ENCODE measurements at places on chromosomes 6 and 20.

- DNase-seq, result no peak
These were observed 87.1 kb downstream of the COL19A1 start for GRCh38 chr6:69953491-69953890.

GRCh38 chr6:164409309-164410009 lies 899.9 kb downstream of the C6orf118 start:
- no peak for DNase-seq

DNA sequence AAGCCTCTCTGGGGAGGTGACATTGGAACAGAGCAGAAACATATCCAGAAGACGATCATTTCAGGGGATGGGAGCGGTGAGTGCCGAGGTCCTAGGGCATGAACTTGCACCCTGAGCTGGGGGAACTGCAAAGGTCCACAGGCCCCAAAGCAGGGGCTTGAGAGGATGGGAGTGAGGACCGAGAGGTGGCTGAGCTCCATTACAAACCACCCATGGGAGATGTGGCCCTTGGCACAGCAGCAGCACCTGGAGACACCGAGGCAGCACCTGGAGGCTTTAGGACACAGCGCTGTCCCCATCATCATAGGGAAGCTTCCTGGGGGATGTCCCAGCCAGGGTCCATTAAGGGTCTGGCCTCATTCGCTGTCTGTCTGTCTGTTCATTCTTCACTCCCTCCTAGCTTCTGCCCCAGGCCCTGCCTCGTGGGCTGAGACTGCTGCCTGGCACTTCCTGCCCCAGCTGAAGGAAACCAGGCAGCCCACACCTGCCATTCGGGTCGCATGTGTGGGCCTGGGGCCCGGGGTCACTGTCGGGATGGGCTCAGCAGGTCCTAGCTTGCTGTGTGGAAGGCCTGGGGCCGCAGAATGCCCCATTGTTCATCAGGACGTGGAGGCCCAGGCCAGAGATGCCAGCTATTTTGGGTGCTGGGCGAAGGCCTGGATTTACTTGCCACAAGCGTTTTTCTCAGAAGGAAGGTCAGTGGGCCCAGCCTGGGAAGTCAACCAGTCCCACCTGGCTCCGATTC lies 42.8 kb upstream of the STX16 start:
- no peak for DNase-seq

DNA sequence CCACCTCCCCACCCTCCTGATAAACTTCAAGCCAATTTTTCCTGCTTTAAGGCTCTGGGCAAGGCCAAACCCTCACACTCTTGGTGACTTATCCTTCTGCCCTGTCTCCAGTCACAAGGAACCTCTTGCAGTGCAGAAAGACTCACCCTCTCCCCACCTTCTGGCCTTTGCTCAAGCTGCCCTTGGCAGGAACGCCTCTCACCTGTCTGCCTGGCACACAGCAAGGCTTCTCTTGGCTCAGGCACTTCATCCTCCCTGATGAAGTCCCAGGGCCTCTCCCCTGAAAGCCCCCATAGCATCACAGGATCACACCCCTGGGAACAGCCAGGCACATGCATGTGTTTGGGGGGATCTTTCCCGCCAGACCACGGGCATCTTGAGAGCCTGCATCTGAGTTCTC lies 68.8 kb upstream of the NNAT start:
- DNase-seq, result no peak

- no peak for DNase-seq
These were observed 43.6 kb downstream of the ADGRF1 start for GRCh38 chr6:46998436-46999017.

GRCh38 chr6:119979862-119980261 lies 630.3 kb upstream of the MAN1A1 start:
- peak; percentile 31 for DNase-seq

GRCh38 chr20:32433311-32434021 lies 75.3 kb downstream of the ASXL1 start:
- DNase-seq, result no peak

DNA sequence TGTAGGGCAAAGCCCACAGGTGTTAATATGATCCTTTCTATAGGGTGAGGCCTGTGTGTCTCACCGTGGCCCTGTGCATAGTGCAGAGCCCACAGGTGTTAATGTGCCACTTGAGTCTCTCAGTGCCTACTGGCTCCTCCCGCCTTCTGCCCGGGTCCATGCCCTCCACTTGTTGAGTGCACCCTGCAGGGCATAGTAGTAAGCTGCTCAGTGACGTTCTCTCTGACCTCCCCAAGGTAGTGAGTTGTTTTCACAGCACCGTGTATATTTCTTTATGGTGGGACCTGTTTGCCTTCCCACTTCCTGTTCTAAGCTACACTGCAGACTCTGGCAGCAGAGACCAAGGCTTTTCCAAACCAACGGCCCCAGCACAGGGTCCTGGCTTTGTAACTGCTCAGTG lies 64.5 kb upstream of the SLC22A1 start:
- DNase-seq, result no peak

GRCh38 chr6:38482466-38482865 lies 157.3 kb downstream of the BTBD9 start:
- peak; percentile 84 for DNase-seq

- peak; percentile 9 for DNase-seq
These were observed 91.3 kb upstream of the DTNBP1 start for GRCh38 chr6:15754035-15754705.

DNA sequence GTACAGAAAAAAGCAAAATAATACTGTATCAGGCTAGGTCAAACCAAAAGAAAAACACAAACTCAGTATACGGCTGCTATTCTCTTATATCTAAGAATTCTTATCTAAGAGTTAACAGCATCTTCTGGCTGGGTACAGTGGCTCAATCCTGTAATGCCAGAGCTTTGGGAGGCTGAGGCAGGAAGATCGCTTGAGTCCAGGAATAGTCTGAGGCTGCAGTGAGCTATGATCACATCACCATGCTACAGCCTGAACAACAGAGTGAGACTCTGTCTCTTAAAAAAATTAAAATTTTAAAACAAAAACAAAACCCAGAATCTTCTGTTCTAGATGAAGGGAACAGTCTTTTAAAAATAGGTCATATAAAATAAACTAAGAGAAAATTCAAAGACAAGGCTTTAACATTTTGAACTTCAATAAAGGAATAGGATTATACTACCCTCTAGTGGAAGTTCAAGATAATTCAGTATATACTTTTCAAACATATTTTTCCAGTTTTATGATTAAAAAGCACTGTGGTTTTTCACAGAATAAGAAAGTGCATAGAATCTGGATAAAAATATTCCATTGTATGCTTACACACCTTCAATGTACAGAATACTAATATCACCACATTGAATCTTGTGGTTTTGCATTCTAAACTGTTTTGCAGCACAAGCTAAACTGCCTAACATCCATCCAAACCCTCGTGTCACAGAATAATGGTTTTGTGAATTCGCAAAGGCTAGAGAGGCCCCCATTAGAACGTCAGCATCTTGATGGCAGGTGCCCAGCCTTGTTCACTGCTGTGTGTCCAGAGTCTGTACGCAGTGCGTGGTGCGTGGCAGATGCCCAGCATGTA lies 39.3 kb downstream of the DTNBP1 start:
- DNase-seq, result peak; percentile 27

GRCh38 chr6:19876672-19877071 lies 39.5 kb downstream of the ID4 start:
- no peak for DNase-seq

GRCh38 chr20:53662595-53662994 lies 69.0 kb upstream of the ZNF217 start:
- DNase-seq, result no peak

- DNase-seq, result no peak
These were observed 114.6 kb downstream of the JPH2 start for GRCh38 chr20:44072384-44072783.

DNA sequence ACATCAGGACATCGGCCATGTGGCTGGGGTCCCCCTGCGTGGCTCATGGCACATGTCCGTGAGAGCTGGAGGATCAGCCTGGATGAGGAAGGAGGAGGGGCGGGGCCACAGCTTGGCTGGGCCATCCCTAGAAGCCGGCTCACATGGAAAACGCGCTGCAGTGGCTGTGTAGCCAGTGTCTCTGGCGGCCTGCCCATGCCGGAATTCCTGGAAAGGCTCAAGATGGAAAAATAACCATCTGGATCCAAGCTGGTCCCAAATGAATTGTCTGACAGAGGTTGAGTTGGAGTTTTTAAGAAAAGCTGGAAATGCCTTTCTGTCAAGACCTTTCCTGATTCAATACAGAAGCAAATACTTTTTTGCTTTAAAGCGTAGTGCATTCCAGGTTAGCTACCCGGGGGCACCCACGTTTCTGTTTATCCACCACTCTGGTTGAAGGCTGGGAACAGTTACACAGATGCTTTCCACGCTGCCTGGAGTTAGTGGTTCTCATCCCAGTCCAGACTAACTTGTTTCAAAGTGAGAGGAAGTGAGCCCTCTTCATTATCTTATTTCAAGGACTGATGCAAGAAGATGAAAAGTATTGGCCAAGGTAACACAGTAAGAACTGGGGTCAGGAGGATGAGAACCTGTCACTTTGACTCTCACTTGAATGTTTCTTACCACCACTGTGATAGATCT lies 99.0 kb downstream of the GMPR start:
- peak; percentile 76 for DNase-seq

DNA sequence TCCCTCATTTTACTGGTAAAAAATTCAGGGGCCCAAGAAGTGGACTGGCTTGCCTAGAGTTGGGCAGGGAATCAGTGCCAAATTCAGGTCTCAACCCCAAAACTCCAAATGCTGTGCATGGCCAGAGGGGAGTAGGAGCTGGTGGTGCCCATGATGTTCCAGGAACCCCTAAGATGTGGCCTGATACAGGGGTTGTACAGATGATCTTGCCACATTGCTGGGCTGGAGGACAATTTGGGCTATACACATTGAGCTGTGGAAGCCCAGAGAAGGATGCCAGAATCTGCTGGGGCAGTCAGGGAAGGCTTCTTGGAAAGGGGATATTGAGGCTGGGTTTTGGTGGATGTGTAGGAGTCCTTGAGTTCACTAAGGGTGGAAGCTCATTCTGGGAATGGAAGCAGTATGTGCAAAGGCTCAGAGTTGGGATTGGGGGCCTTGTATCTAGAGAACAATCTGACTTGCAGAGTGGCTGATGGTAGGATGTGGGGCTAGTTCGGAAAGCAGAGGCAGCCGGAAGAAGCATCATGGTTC lies 38.0 kb upstream of the APCDD1L start:
- DNase-seq, result no peak

- no peak for DNase-seq
These were observed 696.7 kb downstream of the C6orf118 start for GRCh38 chr6:164612751-164613150.

GRCh38 chr6:122128445-122128844 lies 271.0 kb upstream of the HSF2 start:
- DNase-seq, result no peak

- peak; percentile 95 for DNase-seq
These were observed 39.8 kb upstream of the ARHGAP18 start for GRCh38 chr6:129749749-129750120.

DNA sequence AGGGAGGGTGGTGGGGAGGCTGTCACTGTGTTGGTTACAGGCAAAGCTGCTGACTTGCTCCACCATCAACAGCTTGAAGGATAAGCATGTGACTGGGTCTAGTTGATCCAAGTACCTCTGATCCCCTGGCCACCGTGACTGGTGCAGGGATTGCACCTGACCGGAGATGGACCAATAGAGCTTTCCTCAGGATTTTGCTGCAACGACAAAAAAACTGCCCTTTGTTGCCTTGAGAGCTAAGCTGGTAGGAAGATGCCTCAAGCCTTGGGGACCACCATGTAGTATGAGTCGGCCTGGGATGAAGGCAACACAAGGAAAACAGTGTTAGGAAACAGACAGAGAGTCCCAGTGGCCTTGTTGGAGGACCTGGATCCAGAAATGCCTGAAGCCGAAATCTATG lies 1.8 kb downstream of the OCSTAMP start:
- DNase-seq, result no peak

GRCh38 chr20:41169791-41170351 lies 32.5 kb downstream of the PLCG1 start:
- DNase-seq, result peak; percentile 48

DNA sequence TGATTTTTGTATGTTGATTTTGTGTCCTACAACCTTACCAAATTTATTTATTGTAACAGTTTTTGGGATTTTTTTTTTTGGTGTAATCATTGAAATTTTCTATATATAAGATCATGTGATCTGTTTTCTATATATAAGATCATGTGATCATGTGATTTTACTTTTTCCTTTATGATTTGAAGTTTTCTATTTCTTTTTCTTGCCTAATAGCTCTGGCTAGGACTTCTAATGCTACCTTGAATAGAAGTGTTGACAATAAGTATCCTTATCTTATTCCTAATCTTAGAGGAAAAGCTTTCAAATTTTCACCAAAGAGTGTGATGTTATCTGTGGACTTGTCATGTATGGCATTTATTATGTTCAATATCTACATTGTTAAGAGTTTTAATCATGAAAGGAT lies 69.7 kb downstream of the TNFAIP3 start:
- DNase-seq, result no peak

DNA sequence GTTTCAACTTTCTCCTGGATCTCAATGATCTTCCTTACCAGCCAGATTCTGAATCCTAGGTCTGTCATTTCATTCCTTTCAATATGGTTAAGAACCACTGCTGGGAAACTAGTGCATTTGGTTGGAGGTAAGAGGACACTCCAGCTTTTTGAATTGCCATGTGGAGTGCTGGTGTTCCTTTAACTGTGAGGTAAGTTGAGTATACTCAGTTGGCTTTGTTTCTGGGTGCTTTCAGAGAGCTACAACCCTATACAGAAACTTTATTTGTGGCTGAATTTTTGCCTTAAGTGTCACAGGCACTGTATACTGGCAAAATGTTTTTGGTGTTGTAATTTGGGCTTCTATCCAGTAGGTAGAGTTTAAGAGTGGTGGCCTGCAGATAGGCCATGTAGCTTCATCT lies 175.8 kb downstream of the TBC1D32 start:
- no peak for DNase-seq

DNA sequence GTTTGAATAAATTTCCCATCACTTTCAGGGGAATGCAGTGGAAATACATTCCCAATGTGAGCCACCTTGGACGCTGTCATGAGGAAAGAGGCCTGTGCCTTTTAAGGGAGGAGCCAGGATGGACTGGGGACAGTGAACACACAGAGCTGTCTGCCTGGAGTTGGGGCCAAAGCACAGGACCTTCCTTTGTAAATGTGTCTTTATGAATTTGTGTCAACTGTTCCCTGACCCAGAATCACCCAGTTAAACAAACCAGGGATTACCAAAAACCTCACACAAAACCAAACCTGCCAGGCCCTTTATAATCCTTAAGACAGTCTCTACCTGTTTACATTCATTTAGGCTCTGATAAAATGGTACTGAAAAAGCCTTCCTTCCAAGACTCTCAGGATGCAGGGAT lies 513.7 kb downstream of the MAFB start:
- no peak for DNase-seq

Measured in amniotic epithelial cell (primary cell).